ENCODE measurements at places on chromosomes 7 and 10.
A peak's percentile ranks its signal among the peaks of the same experiment; 100 is the strongest.

- DNase-seq, result no peak
Measured at GRCh38 chr10:88890681-88891381, 10.8 kb downstream of the STAMBPL1 start.

- DNase-seq, result no peak
Measured at GRCh38 chr7:84149573-84149972, 45.0 kb downstream of the SEMA3A start.

GRCh38 chr10:91250341-91250740 lies 29.9 kb downstream of the PCGF5 start:
- DNase-seq, result no peak

DNA sequence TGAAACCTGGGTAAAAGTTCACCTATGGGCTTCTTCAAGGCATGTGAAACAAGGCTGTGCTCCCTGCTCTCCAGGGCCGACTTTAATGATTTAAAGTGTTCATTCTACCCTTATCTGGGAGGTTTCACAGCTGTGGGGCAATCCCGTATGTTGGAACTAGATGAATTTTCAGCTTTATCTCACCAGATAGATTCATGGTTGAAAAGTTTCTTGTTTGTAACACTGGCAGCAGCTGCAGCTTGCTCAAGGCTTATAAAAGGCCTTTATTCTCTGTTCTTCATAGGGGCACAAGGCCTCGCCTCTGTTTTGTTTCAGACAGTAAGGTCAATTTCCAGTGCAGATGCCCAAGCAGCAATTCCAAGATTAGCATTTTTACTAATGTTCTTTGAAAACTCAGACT lies 70.4 kb upstream of the DNAJB12 start:
- DNase-seq, result no peak

- DNase-seq, result peak; percentile 4
Measured at GRCh38 chr10:131437556-131438475, 126.3 kb upstream of the TCERG1L start.

- no peak for DNase-seq
Measured at GRCh38 chr7:114678116-114678515, 243.8 kb upstream of the MDFIC start.

DNA sequence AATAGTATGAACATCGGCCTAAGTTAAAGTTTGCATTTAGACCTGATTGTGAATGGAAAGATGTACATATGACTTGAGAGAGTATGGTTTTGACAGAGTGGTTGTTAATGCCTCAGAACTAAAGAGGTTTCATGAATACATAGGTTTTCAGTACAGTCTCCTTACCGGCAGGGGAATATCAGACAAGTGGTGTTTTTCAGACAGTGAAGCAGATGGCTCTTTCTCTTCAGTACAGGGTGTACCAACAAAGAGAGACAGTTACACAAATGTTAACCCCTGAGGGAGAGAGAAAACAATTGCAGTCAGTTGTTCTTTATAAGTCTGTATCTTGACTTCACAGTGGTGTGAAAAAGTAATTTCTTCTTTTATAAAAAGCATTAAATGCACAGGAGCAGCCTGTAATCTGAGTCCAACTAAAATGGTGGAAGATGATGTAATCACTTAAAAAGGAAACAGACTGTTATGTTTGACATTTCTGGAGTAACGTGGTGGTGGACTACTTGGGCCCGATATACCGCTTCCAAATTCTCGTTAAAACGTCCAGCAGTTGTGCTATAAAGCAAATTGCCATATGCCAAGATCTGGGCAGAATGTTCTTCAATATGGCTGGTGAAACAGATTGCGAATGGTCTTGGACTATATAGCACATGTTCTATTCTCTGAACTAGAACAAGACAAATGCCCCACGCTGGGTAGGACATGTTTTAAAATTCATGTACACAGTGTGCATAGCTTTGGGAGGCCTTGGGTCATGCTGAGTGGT lies 69.2 kb downstream of the SDK1 start:
- DNase-seq, result peak; percentile 72

DNA sequence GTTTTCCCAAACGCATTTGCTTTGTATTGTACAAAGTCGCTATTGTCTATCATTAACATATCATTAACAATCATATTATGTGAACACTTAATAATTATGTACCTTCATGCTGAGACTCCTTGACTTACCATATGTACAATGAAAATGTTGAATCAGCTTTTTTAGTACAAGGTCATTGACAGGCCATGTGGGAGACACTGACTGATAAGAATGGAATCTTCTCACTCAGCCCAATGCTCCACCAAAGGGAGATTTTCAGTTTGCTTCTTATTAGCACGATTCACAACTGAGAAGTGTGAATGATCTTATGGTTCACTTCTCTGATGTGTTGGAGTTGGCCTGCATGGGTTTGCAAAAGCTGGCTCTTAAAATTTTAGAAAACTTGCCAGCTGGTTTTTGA lies 253.5 kb upstream of the TEX47 start:
- DNase-seq, result no peak

- DNase-seq, result no peak
Measured at GRCh38 chr7:3981281-3981680, 680.2 kb downstream of the SDK1 start.

GRCh38 chr10:17001297-17001744 lies 128.3 kb downstream of the CUBN start:
- DNase-seq, result no peak

GRCh38 chr10:6788231-6788630 lies 208.2 kb upstream of the PRKCQ start:
- DNase-seq, result no peak

DNA sequence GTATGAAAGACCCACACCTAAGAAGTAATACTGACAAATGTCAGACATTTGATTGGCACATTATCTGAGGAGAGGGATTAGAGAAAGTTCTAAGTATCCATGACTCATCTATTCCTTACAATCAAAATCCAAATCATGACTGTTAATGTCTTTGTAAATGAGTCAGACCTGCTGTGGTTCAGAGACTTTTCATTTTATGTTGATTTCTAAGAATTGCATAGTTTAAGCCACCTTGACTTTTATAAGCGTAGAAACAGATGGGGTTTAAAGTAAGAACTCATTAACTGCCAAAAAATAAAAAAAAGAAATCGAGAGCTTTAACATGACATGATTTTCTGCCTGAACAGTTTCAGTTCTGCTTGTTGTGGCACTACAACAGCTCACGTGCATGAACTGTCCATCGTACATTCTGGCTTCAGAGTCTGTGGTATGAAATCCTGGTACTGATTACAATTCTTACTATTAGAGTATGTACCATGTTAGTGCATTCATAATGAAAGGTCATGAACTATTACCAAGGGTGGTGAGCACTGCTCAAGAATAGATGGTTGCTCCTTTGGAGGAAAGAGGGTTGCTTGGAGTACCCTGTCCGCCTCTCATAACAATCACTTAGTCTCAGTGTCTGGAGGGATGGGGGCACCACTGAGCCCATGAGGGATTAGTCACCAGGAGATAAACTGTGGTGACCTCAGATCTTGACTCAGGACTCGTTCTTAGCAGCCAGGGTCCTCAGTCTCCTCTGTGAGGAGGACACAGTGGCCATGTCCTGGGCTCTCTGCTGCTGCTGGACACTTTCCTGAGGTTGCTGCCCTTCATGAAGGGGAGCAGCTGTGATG lies 42.2 kb downstream of the ACSM6 start:
- no peak for DNase-seq

DNA sequence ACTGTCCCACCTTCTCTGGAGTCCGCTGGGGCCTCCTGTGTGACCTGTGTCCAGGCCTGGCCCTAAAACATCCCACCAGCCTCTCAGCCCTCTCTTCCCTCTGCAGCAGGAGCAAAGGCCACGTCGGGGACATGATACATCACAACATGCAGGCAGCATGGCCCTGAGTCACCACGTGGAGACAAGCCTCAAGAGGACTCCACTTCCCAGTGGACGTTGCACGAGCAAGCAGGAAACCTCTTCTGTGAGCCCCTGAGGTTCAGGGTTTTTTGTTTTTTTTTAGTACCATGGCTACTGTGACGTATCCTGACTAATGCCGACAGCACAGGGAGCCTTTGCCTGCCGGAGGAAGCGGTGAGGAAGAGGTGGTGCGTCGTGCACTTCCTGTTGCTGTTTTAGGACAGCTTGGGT lies 165.9 kb downstream of the DNAJB6 start:
- no peak for DNase-seq

DNA sequence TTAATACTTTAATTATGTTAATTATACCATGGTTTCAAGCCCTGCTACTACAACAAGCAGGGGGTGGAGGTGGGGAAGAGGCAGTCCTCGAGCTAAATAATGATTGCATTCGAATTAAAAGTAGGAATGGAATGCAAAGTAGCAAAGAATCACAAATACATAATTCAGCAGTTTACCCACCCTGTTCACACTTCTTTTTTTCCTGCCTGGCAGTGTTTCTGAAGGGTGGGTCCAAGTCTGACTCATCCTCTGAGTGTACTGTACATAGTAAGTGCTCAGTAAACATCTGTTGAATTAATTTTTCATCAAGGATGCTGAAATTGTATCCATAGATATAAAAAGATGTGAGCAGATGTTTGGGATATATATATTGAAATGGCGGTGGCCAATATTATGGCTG lies 778.8 kb downstream of the LRMDA start:
- DNase-seq, result no peak

- DNase-seq, result no peak
Measured at GRCh38 chr7:141788296-141788695, 1.7 kb upstream of the TAS2R5 start.

DNA sequence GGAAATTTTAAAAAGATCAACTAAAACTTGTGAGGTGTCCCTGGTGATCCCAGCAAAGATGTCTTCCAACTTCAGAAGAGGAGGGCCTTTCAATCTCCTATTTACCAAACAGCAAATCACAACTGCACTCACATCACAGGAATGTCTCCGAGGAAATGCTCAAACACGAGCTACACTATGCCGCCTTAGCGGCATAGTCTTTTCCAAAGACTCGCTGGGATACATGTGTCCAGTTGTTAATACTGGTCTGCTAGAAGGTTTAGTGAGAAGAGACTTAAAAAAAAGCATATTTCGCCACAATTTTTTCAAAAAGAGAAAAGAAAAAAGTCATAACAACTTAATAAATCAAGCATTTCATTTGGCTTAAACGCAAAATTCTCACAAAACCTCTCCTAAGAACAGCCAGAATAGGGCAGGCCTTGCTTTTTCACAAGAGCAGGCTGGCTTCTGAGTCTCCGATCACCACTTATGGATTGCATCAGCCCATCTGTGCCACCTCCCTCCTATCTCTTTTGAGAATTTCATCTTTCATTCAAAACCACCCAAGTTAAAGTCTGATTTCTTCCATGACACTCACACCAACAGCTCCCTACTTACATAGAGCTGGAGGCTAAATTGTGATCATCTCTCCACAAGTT lies 66.1 kb downstream of the GNA12 start:
- DNase-seq, result no peak

GRCh38 chr10:5481121-5481520 lies 18.2 kb downstream of the CALML5 start:
- no peak for DNase-seq

DNA sequence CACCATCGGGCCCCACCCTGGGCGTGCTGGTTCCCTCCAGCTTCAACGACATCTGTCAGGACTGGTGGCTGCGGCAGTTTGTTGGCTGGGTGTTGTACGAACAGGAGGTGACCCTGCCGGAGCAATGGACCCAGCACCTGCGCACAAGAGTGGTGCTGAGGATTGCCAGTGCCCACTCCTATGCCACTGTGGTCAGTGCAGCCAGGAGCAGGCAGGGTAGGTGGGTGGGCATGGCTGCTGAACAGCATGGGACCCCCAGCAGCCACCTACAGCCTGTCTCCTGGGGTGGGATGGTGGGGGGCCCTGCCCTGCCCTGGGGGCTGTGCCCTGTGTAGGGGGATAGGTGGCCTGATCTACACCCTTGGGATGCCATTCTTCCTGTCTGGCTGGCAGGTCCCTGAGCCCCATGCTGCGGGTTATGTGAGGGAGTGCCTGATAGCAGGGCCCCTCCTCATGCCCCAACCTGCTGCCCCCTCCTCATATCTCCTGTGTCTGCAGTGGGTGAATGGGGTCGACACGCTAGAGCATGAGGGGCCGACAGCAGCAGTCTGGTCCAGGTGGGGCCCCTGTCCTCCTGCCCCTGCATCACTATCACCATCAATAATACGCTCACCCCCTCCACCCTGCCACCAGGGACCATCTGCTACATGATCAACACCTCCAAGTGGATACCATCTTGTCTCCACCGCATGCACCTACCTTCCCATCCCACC lies 56.9 kb downstream of the ZNF727 start:
- DNase-seq, result no peak

DNA sequence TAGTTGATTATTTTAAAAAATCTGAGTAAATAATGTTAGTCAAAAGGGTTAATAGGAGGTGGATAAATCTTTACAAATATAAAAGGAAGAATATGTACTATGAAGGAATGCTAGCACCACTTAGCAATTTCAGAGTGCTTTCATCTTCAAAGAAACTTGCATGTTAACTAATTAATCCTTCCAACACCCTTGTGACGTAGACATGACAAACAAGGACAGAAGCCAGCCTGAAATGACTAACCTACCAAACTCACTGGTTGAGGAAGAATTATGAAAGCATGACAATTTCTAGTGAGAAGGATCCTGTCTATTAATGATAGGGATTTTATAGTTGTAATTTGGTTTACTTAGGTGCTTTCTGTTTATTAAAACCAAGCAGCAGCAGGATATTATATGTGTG lies 468.0 kb upstream of the FZD8 start:
- no peak for DNase-seq

GRCh38 chr10:97006364-97006763 lies 174.3 kb downstream of the LCOR start:
- no peak for DNase-seq

DNA sequence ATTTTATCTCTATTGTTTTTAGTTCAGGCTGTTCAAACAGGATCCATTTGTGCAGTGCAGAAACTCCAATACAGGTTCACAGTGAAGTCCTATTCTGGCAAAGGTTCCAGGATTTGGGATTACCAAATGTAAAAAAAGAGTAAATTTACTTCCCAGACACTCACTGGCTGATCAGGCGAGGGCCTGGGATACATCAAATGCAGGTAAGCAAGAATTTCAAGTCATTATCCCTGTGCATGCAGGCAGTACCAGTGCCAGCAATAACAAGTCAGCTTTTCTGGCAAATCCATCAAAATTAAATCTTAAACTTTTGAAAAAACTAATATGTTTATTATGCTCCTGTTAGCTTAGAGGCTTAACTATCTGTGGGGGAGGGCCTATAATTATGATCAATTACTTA lies 6.3 kb downstream of the CDK6 start:
- DNase-seq, result no peak

- DNase-seq, result peak; percentile 96
Measured at GRCh38 chr10:110567201-110568054, at the start of gene SMC3. Gene SMC3 (plus strand): TSS chr10:110567695. CDS start chr10:110567817, 122 bp downstream.

GRCh38 chr10:88374392-88375175 lies 208.5 kb downstream of the RNLS start:
- DNase-seq, result no peak

Measured in NCI-H1092 treated with DMSO at 0.1 percent for 48 hours (cell line).